ENCODE measurements at places on chromosomes 7 and 10.

DNA sequence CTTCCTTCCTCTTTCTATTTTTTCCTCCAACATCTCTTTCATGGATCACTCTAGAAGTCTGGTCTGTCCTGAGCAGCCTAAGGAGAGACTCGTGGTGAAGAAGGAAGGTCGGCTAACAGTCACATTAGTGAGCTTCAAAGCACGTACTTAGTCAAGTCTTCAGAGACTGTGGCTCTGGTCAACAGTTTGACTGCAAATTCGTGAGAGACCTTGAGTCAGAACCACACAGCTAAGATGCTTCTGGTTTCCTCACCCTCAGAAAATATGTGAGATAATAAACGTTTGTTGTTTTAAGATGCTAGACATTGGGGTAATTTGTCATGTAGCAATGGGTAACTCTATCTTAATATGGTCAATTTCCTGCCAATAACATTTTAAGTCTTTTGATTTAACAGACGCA lies 126.2 kb upstream of the LRRN3 start:
- DNase-seq = no peak

DNA sequence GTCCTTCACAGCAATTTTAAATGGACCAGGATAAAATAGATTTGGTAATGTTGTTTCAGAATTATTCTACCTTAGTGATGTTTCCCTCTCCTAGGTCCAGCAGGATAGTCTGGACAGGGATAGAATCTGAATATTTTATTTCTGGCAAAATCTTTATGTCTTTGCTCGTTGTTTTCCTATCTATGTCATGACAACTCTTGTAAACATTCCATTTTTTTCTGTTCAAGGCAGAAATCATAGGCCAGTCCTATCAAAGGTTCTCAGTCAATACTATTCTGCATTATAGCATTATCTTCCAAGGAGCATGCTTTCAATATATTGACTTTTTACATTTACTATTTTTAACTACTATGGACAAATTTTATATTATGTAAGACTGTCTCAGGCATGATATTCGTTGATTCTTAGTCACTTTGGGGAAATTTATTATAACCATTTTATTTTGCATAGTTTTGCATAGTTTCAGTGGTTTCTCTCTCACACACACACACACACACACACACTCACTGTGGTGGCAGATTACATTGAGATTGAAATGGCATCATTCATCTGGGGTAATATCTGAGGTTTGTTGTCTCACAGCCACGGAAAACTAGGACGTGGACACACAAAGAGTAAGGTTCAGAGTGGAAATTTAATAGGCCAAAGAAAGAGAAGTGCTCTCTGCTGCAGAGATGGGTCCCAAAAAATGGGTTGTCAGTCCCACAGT lies 17.2 kb downstream of the TAS2R60 start:
- no peak for DNase-seq

- DNase-seq = no peak
Measured at GRCh38 chr10:49748006-49748405, 14.1 kb downstream of the OGDHL start.

DNA sequence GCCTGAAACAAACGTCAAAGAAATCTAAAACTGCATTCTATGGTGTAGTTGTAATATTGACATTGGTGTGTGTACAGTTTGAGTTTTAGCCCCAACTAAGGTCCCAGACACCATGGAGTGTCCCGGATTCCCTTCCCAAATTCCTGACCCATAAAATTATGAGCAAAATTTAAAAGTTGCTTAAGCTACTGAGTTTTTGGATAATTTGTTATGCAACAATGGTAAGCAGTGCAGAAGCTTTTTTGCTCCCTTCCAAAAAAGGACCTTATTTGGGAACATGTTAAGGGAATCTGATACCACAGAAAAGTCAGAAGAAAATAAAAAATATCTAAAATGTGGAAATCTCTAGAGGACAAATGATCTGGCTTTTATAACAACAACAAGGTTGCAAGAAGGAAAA lies 63.3 kb upstream of the KMT2E start:
- no peak for DNase-seq

GRCh38 chr7:18708204-18708603 lies 212.7 kb downstream of the HDAC9 start:
- no peak for DNase-seq

GRCh38 chr10:76251841-76252671 lies 820.6 kb downstream of the LRMDA start:
- DNase-seq = no peak

DNA sequence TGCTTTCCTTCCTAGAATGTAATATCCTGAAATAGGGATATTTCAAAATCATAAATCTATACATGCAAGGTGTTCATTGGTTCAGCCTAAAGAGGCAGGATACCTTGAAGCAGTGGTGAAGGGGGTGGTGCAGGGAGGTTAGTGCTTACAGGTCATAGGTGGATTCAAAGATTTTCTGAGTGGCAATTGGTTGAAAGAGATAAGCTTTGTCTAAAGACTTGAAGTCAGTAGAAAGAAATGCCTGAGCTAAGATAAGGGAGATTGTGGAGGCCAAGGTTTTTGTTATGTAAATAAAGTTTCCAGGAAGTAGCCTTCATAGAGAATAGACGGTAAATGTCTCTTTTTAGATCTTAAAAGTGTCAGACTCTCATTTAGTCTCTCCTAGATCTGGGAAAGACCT lies 741.2 kb upstream of the ZWINT start:
- no peak for DNase-seq

- no peak for DNase-seq
Measured at GRCh38 chr7:16233517-16233916, 187.8 kb downstream of the CRPPA start.

- no peak for DNase-seq
Measured at GRCh38 chr10:96690755-96691730, 29.3 kb downstream of the PIK3AP1 start.

GRCh38 chr10:11468126-11468742 lies 143.2 kb downstream of the USP6NL start:
- no peak for DNase-seq
